Cerebellum (tissue), 4 donors: ENCODE measurements at places on chromosomes 13 and 19. TPM values are rescaled to one million over a fixed set of nuclear protein-coding genes. Genes with fewer than 3 reads are reported as not detected.
A peak's percentile ranks its signal among the peaks of the same experiment; 100 is the strongest.

GRCh38 chr19:41987141-41987860 is 6.7 kb downstream of the ATP1A3 start:
- DNase-seq = no peak

The ZNF610 gene
- total RNA-seq = 20.0 TPM

The C1QTNF9 gene
- total RNA-seq = not detected

- no peak for DNase-seq
Observed at GRCh38 chr19:53506728-53507127, 31.2 kb upstream of the ZNF331 start.

DNA sequence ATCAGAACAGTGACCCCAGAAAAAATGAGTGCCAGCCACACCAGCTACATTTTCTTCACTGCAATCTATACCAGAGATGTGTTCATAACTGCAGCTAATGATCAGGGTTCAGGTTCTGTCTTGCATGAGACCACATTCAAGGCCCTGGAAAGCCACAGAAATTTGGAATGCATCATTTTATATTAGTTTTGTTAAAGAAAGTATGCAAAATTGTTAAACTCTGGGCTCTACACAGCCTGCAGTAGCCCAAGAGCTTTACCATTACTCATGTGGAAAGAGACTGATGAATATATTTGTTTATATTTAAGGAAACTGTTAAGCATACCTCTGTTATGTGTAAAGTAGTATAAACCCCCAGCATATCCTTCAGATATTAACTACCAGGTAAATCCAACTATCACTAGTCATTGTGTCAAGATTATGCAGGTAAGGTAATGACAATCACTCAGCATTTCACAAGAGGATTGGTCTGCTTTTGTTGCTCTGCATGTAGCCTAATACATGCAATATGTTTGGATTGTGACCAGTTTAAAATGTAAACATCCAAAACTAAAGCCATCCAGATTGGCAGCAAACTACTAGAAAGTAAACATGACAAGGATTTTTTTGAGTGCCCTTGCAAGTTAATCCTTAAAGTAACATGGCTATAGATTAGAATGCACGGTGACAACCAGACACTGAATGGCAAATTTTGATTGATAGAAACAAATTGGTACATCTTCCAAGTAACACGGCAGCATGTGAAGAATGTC is 429.1 kb upstream of the ARGLU1 start:
- no peak for DNase-seq

The MUC16 gene
- not detected for total RNA-seq

The CHST8 gene
- 7.3 TPM for total RNA-seq

DNA sequence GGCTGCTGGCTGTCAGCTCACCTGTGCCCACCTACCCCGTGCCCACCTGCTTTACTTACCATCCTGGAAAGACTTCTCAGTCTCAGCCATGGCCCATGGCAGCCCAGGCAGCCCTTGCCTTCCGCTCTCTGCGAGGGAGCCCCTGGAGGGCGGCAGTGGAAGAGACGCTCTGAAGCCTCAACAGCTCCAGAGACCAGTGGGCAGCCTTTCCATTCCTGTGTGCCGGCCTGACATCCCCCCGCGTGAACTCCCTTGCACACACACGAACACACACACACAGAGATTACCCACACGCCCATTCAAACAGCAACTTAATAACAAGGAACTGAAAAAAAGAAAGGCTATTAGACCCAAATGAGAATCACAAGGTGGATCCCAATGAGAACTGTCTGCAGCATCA is 14.2 kb upstream of the RASA3 start:
- DNase-seq = no peak

- DNase-seq = peak; percentile 75
Observed at GRCh38 chr19:11242864-11243797, 3.7 kb downstream of the ANGPTL8 start.

DNA sequence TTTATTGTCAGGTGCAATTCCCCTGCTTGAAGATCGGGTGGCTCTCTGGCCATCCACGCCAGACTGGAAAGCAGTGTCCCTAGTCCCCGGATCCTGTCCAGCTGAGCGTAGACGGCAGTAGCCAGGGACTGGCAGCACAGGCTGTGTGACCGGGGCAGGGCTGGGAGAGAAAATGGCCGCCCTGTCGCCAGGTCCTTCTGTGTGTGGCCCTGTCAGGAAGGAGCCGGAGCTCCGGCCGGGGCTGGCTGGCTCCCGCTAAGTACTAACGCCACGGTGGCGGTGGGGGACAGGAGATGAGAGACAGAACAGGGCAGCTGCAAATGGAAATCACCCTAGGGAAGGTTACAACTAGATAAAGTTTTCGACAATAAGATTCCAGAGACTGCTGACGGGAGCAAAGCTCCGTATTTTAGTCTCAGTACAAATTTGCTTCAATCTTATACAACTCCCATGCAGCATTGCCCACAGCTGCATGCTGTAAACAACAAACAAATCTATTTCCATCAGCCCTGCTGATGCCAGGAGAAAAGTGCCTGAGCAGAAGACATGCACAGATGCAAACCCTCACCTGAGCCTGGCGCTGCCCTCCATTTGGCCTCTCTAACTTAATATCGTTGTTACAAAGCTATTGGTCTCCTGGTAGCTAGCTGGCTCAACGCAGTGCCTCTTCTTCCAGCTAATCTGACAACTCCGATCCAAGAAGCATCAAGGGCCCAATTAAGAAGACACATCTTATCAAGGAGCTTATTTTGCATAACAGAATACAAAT is 253.0 kb downstream of the TSHZ3 start:
- DNase-seq = no peak

- DNase-seq = no peak
Observed at GRCh38 chr13:50444726-50445125, 398.8 kb downstream of the DLEU7 start.

DNA sequence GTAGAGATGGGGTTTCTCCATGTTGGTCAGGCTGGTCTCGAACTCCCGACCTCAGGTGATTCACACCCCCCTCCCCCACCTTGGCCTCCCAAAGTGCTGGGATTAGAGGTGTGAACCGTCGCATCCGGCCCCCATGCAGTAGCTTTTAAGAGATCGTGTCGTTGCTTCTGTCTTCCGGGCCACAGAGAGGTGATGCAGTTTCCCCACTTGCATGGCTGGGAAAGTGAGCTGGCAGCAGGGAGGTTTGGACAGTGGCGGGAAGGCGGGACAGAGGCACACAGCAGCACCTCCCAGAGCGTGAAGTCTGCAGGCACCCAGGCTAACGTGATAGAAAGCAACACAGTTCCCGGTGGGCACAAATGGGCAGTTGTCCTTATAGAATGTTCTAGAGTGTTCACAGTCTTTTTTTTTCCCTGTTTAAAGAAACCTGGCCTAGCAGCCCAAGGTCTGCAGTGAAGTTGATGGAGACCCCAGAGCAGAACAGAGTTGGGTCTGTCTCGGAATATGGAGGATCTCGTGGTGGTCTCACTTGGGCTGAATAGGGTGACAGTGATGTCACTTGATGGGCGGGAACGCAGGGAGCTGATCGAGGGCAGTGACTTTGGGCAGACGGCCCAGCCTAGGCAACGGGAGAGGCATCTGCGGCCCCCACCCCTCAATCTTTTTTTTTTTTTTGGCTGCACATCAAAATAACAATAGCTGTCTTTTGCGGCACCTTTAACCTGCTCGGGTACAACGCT is 4.9 kb downstream of the UHRF1 start:
- DNase-seq = no peak

DNA sequence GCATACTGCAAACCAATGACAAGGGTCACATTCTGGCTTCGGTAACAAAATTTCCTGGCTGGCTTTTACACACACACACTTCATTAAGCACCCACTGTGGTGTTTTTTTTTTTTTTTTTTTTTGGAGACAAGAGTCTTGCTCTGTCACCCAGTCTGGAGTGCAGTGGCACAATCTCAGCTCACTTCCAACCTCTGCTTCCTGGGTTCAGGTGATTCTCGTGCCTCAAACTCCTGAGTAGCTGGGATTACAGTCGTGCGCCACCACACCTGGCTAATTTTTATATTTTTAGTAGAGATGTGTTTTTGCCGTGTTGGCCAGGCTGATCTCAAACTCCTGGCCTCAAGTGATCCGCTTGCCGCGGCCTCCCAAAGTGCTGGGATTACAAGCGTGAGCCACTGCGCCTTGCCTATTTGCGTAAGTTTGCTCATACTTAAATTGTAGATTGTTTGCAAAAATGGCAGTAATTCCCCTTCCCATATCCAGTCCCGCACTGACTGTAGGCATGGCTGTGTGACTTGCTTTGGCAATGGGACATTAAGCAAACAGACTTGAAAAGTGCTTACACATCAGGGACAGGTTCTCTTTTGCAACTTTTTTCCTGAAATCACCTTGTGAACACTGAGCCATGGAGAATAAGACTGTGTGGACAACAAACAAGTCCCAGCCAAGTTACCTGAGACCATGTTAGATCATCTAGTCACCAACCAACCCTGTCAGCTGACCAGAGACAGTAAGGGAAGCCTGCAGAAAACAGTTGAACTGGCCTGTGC is 42.1 kb upstream of the EBPL start:
- no peak for DNase-seq

The F2RL3 gene
- total RNA-seq = 0.09 TPM
